H9 (cell line): ENCODE measurements at places on chromosomes 7 and 10.

GRCh38 chr10:113397047-113397446 is 155.8 kb upstream of the HABP2 start:
- DNase-seq: no peak

- DNase-seq: no peak
These were observed 17.2 kb upstream of the GIMAP8 start for GRCh38 chr7:150432915-150433892.

- DNase-seq: no peak
These were observed 14.8 kb downstream of the TSPAN12 start for GRCh38 chr7:120843109-120843508.

DNA sequence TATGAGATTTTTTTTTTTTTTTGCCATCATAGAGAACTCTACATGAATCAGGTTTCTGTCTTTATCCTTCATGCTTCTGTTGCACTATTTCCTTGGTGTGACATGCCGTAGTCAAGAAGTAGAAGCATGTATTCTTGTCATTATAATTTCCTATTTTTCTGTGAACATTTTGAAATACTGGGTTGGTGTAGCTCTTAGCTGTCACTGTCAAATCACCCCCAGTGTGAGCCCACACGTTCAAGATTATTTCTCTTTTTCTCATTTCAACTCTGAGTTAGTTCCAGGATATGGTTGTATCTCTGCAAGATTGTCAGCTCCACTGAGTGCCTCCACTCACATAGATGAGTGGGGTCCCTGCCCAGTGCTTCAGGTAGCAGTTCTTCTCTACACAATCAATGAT is 209.5 kb downstream of the NRG3 start:
- no peak for DNase-seq

DNA sequence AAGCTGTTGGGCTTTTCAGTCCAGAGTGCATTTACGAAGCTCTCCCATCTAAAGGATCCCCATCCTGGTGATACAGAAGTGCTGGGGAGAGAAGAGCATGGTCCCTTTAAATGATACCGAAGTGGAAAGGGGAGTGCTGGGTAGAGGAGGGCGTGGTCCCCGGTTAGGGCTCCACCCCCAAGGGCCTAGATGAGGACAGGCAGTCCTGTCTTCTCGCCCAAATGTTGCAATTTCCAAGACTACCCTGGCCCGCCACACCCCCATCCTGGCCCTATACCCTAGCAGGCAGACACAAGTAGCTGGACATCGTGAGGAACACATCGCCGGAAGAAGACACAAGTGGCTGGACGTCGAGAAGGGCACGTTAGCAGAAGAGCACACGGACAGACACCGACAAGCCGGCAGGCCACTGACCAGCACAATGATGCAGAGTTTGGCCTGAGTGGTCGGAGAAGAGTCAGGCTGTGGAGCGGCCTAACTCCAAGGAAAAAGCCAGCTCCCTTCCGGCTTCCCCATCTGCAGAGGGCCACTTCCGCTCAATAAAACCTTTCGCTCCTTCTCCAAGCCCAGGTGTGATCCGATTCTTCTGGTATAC is 439.5 kb upstream of the NRP1 start:
- peak; percentile 33 for DNase-seq

- DNase-seq: peak; percentile 85
These were observed 68.0 kb upstream of the SAMD8 start for GRCh38 chr10:75043256-75044131.

GRCh38 chr10:104766341-104766740 is 125.3 kb downstream of the SORCS3 start:
- no peak for DNase-seq

- no peak for DNase-seq
These were observed 186.8 kb upstream of the AUTS2 start for GRCh38 chr7:69411466-69411865.

GRCh38 chr7:155398944-155399343 is 59.0 kb upstream of the EN2 start:
- no peak for DNase-seq

- DNase-seq: no peak
These were observed 32.4 kb downstream of the SLIT1 start for GRCh38 chr10:97153270-97153850.

DNA sequence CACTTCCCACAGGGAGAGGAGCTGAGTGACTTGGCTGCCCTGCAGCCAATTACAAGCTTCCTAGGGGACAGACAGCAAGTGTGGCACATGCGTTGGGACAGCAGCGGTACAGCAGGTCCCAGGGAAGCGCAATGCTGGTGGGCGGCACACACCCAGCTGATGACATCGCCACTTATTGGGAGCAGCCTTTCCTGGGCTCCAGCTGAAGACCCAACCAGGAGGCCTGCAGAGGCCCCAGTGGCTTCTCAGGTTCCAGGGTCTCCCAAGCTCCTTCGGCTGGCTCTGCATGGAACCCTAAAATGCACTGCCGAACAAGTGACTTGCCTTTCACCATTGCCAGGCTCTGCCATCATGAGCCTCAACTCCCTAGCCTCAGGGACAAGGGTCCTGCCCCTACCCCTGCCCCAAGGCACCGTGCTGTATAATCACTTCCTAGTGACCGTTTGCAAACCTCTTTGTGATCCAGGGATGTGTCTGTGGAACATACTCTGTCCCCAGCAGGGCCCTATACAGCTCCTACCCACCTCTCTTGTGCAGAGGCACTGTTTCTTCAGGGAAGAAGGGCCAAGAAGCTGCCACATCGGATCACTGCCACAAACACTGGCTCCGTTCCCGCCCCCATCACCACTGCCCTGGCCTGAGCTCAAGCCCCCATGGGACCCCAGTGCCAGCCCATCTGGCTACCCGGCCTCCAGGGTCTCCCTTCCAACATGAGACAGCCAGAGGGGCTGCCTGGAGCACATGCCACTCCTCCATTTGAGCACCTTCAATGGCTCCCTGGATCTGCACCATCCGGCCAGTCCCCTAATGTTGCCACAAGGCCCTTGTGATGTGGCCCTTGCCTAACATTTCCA is 19.3 kb upstream of the SLIT1 start:
- DNase-seq: no peak

- DNase-seq: peak; percentile 76
These were observed 70.4 kb downstream of the HERPUD2 start for GRCh38 chr7:35624299-35625186.

DNA sequence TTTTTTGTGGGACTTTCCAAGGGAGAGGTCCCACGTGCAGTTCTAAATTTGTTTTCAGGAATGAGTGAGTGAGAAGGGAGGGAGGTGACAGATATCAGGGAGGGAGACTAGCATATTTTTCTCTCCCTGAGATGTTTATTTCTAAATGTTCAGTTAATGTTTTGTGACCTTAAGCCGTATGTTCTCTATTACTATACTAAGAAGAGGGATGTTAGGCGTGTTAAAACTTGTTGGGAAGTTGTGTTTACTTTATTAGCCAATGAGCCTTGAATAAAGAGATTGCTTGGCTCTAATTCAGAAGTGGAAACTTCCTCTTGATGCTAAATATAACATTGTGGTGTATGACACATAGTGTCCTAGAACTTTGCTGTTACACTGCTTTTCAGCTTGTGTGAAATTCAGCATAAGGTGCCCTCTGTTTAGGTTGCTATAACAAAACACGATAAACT is 37.3 kb downstream of the DNAH11 start:
- no peak for DNase-seq

- DNase-seq: no peak
These were observed 1.2 kb downstream of the TPK1 start for GRCh38 chr7:144834641-144835144.

DNA sequence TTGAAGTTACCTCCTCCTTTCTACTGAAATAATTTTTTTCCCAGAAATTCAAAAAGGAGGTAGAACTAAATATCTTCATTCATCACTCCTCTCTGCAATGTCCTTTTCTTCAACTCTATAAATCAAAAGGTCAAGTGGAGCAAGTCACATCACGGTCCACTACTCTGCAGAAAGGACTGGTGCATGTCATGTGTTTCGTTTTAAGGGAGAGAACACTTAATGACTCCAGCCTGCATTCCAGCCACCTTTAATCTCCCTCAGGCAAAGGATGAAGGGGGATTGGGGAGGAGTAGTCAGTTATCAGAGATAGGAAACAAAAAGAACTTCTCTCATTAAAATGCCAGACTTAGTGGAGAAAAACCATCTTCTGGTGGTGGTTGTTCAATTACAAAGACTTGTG is 78.9 kb downstream of the ANK3 start:
- DNase-seq: no peak

DNA sequence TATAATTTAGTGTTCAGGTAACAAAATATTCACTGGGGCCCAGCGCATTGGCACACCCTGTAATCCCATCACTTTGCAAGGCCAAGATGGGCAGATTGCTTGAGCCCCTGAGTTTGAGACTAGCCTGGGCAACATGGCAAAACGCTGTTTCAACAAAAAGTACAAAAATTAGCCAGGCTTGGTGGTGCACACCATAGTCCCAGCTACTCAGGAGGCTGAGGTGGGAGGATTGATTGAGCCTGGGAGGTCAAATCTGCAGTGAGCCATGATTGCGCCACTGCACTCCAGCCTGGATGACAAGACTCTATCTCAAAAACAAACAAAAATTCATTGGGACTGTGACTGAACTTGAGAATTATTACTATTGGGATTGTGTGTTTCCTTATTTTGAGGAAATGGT is 40.4 kb upstream of the TRUB1 start:
- no peak for DNase-seq

- DNase-seq: no peak
These were observed 19.2 kb upstream of the ATOH7 start for GRCh38 chr10:68251151-68251550.

- no peak for DNase-seq
These were observed 140.5 kb downstream of the BICC1 start for GRCh38 chr10:58653139-58653538.

GRCh38 chr7:129535896-129536295 is 33.6 kb downstream of the SMKR1 start:
- DNase-seq: no peak

DNA sequence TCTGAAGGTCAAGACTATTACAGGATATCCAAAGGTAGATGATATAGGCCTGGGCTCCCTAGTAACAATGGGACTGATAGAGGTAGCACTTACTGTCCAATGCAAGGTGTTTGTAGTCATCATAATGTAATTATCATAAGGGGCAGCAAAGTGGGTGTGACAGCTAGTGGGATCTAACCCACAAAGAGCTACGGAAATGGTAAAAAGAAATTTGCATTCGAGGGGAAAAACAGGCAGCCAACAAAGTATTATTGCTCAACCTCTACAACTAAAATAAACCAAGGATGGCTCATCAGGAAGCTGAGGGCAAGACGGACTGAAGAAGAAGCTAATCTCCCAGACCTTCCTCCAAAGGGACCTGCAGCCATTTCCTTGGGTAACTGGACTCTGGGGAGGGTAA is 211.0 kb downstream of the WDR11 start:
- DNase-seq: no peak

DNA sequence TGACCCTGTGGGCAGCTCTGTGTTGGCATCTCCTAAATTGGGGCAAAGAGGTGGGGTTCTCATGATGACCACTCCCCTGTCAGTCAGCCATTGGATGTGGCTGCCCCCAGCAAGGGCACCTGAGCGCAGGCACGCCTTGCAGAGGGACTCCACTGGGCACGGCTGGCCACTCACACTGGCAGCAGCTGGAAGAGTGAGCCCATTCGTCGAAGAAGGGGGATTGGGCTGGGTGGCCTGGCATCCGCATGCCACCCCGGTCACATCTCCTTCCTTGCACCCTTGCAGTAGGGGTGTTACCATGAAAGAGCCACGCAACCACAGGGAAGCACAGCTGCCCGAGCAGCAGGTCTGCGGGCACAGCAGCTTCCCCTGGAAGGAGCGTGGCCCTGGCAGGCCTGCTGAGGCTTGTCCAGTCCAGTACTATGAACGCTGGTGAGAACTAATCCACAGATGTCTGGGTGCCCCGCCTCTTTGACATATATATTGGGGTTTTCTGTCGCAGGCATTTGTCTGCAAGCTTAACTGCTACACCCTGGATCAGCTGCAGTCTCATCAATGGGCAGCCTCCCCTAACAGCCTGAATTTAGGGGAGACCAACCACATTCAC is 25.7 kb upstream of the GRB10 start:
- DNase-seq: no peak

- peak; percentile 84 for DNase-seq
These were observed at the start of gene MASTL for GRCh38 chr10:27155066-27155754. Gene MASTL, plus strand, starts transcription at chr10:27155352. Its CDS starts 75 bp downstream, at chr10:27155427.

DNA sequence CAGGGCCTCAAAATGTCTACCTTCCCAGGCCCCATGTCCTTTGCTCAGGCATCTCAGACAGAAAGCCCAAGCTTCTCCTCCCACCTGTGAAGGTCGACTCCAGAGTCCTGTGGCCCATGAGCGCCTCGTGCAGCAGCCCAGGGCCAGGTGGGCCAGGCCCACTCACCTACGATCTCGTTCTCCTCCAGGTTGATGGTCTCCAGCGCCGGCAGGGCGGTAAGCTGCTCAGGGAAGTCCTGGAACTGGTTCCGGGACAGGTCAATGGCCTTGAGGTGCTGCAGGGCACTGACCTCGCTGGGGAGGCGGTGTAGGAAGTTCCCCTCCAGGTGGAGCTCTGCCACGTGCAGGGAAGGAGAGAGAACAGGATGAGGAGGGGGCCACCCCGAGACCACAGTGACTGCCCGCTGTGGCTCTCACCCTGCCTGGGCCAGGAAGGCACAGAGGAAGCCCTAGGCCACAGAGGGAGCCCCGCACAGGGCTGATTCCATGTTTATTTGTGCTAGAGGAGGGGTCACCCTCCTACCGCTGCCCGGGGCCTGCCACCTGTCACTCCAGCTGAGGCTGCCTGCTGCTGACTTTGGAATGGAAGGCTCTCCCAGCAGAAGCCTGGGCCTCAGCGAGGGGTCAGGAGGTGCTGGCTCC is 40.0 kb upstream of the NPFFR1 start:
- peak; percentile 73 for DNase-seq

GRCh38 chr7:152196391-152196790 is 170.9 kb downstream of the GALNT11 start:
- DNase-seq: no peak

GRCh38 chr7:118626739-118627138 is 402.2 kb downstream of the ANKRD7 start:
- no peak for DNase-seq

DNA sequence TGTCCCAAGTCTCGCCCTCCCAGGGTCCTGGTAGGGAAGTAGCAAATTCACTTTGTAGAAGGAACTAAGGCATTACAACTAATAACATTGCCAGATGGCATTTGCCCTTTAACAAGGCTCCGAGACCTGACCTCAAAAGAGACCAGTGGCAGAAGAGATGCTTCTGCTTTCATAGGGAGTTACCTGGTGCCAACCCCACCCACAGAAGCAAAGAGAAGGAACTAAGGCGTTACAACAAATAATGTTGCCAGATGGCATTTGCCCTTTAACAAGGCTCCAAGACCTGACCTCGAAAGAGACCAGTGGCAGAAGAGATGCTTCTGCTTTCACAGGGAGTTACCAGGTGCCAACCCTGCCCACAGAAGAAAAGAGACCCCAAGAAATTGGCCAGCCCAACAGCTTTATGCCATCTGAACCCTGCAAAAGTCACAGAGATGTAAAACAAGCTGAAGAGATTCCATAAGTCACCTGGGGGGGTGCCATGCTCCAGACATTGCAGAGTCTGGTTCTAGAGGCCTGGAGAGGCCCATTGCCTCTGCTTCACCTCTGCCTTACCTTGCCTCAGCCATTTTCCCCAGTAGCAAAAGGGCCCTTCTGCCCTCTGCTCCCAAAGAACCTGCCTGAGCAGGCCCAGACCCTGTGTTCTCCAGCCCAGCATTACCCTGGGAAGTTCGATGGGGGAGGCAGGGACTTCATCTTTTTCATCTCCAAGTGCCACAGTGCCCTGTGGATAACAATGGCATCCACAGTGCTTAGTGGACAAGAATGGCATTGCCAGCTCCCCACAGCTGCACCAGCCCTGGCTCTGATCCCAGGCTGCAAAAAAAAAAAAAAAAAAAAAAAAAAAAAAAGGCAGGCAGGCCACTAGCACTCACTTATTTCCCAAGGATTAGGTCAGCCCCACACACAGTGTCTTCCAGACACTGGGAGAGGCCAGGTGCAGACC is 179.5 kb upstream of the PLXNA4 start:
- DNase-seq: no peak
